ENCODE measurements at places on chromosomes 2 and 18.
A peak's percentile ranks its signal among the peaks of the same experiment; 100 is the strongest.

DNA sequence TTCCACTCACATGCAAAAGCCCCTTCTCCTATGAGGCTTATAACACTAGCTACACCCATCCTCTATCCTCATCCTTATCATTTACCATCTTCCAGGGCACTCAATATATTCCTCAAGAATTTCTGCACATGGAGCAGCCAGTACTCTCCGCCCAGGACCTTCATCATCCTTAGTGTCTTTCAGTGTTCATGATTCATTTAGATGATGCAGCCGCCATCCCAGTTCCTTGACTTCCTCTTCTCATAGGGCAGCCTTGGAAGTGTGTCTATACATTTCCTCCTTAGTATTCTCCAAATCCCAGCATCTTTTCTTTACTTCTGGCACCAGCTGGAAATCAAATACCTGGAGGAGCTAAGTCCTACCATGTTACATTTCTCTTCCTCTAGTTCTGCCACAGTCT is 3.0 kb upstream of the ITSN2 start:
- DNase-seq, result no peak

GRCh38 chr2:202237787-202238233 is 587 bp downstream of the SUMO1 start:
- no peak for DNase-seq

DNA sequence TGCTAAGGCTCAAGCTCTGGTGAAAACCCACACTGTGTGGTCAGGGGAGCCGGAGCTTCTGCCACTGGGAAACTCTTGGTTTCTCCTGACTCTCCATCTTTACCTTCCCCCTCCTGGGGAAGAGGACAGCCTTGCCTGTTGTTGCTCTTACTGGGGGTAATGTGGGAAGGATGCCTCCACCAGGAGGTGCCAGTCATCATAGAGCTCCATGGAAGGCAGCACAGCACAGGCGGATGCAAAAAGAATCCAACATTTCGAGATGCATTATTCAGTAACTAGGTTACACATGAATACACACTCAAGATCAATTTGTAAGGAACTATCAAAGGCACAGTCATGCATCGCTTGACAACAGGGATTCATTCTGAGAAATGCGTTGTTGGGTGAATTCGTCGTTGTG is 322.6 kb downstream of the AFF3 start:
- DNase-seq, result no peak

DNA sequence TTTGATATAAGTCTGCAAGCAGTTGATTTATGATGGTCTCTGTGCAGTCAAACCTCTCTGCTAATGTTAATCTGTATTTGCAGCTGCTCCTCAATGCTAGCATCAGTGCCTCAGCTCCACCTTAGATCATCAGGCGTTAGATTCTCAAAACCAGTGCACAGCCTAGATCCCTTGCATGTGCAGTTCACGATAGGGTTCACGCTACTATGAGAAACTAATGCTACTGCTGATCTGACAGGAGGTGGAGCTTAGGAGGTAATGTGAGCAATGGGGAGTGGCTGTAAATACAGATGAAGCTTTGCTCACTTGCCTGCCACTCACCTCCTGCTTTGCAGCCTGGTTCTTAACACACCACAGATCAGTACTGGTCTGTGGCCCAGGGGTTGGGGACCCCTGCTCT is 18.4 kb downstream of the RBKS start:
- no peak for DNase-seq

- DNase-seq, result no peak
Observed at GRCh38 chr18:22538426-22538825, 120.7 kb upstream of the CTAGE1 start.

DNA sequence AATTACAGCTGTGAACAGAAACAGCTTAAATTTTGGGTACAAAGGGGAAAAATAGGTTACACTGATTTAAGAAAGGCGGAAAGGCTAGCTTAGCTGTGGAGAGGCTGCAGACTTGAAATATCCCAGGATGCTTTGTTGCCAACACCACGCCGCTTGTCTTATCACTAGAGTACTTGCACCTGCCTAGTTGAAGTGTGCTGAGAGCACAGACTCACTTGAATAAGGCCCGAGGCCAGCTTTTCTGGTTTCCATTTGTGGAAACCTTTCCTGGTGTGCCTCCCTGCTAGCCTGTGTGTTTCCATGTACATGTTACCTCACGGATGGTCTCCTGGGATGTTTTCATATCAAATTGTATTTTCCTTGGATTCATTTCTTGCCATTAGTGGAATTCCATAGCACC is 3.2 kb downstream of the CABLES1 start:
- DNase-seq, result no peak

DNA sequence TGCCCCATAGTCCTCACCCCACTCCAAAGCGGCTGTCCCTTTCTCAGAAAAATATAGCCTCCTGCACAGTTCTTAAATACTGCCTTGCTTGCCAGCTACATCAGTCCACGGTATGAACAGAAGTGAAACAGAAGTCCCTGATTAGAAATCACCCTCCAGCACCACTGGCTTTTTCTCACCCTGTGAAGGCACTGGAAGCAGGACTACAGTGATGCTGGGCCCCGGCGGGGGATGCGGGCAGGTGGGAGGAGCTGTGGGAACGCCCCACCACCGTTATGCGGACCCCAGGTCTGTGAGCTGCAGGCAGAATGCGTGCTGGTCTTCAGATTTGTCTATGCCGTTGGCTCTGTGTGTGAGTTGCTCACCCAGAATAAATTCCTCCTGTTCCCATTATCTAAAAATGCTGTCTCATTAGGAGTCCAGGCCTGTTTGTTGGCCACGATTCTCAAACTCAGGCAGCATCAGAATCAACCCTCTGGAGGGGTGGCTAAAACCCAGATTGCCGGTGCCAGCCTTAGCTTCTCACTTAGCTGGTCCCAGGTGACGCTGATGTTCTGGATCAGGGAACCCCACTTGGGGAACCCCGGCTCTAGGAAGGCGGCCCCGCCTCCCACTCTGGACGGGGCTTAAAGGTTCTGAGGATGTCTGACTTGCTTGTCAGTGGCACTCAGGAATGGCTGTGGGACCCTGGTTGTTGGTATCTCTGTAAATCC is 224.8 kb upstream of the PXDN start:
- no peak for DNase-seq

DNA sequence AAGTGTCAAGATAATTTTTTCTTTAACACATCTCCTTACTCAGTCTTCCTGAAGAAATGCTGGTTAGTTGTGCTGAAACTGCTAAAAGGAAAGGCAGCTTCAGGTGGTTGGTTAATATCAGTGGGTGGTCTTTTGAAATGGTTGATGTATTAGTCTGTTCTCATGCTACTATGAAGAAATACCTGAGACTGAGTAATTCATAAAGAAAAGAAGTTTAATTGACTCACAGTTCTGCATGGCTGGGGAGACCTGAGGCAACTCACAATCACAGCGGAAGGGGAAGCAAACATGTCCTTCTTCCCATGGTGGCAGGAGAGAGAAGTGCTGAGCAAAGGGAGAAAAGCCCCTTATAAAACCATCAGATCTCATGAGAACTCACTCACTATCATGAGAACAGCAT is 125.9 kb upstream of the CYRIA start:
- DNase-seq, result no peak

DNA sequence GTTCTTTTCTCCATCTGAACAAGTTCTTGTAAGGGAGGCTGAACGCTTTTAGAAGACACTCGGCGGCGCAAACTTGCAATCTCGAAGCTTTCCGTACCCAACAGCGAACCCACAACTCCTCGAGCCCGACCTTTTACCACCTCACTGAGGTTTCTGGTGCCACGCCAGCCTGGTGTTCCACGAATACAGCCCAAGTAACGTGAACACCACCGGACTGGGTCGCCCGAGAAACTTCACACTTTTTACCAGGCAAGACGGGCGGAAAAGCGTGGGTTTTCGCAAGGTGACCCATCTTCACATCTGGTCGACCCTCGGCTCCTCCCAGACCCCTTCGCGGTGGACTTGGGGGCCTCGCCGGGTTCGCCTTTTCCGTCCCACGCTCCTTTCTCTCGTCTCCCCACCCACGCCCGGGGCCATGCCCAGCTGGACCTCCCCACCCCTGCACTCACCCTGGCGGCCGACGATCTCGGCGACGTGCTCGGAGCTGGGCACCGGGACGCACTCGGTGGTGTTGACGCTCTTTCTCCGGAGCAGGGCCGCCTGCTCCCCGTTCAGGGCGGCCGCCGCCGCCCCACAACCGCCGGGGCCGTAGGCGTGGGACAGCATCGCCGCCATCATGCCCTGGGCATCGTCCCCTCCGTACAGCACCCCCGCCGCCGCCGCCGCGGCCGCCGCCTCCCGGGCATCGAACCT is 1.2 kb downstream of the MEX3C start:
- peak; percentile 21 for DNase-seq

- DNase-seq, result no peak
Observed at GRCh38 chr18:49619801-49620200, 57.9 kb downstream of the LIPG start.

DNA sequence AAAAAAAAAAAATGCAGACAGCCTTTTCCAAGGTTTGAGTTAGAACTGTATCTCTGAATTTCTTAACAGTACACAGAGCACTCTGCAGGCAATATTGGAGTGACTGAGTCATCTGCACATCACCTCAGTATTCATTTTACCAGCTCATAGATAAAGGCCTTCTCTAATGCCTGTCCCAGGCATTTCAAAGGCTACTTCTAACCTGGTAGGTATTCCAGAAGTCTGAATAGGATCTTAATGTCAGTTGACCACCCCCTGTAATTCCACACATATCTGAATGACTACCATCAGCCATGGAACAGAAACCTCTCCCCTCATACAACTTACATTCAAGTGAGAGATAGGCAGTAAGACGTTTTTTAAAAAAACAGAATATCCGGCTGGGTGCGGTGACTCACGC is 9.0 kb downstream of the METTL21A start:
- no peak for DNase-seq

- DNase-seq, result no peak
Observed at GRCh38 chr18:58578835-58579560, 49.9 kb downstream of the ALPK2 start.

DNA sequence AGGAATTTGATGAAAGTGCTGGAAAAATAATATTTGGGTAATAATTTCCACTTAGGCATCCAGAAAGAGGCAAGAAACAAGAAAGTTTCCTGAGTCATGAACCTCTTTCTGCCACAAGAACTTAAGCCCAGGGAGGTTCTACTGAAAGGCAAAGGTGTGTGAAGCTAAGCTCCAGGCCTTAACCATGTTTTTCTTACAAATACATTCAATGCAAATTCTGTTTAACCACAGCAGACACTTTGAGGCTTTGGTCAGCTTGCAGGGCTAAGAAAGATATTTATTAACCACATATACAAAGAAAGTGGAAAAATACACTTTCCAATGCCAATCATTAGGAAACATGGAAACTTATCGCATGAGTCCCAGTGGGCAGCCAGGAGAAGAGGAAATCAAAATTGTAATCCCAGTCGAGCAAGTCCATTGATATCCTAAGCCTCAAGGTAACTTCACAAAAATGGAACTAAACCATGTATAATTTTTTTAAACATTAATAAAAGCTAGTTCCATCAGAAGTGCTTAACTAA is 68.3 kb downstream of the PIEZO2 start:
- no peak for DNase-seq

DNA sequence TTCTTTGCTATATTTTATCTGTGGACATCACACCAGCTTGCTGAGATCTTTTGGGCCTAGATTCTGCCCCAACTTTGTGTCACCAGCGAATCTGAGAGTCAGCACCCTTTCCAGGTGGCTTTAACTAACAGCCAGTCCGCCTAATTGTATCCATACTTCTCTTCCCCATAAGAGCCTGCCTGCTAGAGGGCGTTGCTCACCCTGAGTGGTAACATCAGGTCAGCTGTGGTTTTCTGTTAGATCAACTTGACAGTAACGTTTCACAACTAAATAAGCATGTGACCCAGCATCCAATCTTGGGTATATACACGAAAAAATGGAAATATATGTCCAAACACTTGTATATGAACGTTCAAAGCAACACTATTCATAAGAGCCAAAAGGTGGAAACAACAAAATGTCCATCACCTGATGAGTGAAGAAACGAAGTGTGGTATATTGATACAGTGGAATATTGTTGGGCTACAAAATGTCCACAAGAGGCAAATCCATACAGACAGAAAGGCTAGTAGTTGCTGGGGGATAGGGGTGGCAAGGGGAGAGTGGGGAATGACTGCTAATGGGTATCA is 24.9 kb downstream of the EFHD1 start:
- DNase-seq, result no peak

DNA sequence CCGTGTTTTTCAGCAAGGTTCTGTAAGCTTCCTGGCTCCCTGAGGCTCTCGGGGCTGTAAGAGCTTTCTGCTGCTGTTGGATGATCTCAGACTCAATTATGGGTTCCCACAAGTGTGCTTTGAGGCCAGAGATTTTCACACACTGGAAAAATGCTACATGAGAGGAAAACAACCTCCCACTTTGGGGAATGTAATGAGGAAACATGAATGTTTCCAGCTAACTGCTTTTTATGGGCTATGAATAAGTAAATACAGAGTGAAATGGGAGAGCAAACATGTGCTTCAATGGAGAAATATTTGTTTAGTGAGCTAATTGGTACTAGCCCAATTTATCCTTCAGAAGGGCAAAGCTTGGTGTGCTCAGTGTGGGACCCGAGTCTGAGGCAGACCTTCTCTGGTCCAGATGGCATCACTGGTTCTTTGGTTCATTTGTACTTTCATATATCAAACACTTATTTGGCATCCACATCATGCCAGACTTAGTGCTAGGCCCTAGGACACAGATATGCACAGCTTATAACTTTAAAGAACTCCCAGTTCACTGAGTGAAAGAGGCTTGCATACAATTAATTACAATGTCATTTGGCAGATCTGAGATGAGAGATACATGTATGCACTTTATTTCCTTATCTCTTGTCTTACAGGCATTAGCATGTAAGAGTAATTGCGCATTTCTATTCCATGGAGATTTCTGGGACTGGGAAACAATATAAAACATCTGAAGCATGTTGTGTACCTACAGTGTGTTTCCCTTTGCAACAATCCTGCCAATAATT is 248.8 kb downstream of the RDH14 start:
- DNase-seq, result no peak

GRCh38 chr2:236078297-236079255 is 89.6 kb downstream of the GBX2 start:
- no peak for DNase-seq

DNA sequence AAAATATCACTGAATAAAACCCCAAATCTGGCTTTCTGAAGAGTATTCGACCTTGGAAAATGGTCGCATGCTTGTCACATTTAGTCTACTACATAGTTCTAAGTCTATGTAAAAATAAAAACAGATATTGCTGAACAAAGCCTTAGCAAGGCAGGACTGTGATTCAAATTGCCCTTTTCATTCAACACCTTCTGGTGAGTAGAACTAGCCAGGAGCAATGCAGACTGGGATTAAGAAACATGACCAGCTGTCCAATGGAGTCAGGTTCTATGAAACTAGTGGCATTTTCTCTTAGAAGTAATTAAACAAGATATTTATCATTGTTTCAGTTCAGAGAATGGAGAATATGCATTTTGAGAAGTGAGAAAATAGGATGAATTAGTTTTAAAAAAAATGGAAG is 1260.5 kb upstream of the ACVR2A start:
- DNase-seq, result no peak

GRCh38 chr2:164186591-164186990 is 434.7 kb downstream of the GRB14 start:
- no peak for DNase-seq

Measured in activated CD8-positive, alpha-beta memory T cell treated with anti-CD3 and anti-CD28 coated beads for 4 hours (primary cell).